Activated CD4-positive, alpha-beta T cell treated with anti-CD3 and anti-CD28 coated beads for 48 hours (primary cell): ENCODE measurements at places on chromosomes 12 and 14.

- DNase-seq, result no peak
Measured at GRCh38 chr12:126538888-126539287, 1473.7 kb downstream of the AACS start.

- DNase-seq, result peak; percentile 53
Measured at GRCh38 chr12:8493084-8493483, 20.2 kb upstream of the CLEC4D start.

DNA sequence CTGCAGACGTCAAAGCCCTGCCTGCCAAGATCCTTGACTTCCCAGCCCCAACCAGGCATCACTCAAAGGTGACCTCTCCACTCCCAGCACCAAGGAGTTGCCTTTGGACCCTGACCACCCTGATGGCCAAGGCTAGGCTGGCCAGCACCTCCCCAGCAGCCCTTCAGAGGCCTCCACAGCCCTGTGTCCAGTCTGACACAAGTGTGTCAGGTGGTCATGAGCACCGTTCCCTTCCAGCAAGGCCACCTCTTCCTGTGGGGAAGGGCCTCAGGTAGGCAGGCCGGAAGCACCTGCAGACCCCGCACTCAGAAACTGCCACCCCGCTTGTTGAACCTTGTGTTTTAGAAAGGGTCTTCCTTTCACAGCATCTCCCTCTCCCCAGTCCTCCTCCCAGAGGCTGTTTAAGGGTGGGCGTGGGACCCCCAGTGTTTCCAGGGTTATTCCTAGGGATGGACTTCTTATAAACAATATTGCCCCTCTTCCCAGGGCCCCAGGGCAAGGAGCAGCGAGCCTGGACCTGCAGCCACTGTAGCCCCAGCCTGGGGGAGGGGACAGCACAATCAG lies 13.2 kb upstream of the INF2 start:
- no peak for DNase-seq

DNA sequence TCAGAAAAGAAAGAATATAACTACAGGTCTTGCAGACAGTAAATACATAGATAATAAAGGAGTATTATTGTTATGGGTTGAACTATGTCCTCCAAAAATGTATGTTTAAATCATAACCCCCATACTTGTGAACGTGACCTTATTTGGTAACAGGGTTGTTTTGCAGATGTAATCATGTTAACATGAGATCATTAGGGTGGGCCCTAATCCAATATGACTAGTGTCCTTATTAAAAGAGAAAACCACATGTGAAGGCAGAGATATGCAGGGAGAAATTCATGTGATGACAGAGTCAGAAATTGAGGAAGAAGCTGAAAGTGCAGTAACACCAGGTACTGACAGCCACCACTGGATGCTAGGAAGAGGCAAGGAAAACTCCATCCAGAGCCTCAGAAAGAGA lies 29.0 kb downstream of the MAGOHB start:
- no peak for DNase-seq

GRCh38 chr14:26917086-26917485 lies 319.3 kb upstream of the NOVA1 start:
- no peak for DNase-seq

- no peak for DNase-seq
Measured at GRCh38 chr14:32898876-32899275, 39.8 kb upstream of the NPAS3 start.

DNA sequence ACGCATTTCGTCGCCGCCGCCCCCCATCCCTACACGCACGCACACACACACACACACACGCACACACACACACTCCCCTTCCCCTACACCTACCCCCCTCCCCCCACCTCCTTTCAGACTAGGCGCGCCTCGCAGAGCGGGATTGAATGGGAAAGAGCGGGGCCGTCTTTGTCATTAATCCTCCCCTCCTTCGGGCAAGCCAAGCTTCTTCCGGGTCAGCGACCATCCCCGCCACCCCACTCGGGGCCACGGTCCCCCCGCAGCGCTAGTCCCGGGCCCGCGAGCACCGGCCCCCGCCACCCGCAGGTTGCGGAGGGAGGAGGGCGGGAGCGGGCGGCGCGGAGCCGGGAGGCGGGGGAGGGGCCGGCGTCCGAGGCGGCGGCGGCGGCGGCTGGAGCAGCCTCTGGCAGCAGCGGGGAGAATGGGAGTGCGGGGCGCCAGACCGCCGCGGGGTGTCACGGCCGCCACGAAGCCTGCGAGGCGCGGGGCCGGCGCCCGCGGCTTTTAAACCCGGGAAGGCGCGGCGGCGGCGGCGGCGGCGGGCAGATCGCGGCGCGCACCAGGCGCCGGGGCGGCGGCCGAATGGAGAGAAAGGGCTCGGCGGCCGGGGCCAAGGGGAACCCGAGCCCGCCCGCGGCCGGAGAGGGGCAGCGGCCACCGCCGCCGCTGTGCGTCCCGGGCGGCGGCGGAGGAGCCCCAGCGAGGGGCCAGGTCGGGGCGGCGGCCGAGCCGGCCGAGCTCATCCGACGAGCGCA lies at the start of gene TTC9:
TTC9 (plus strand) TSS at position 369 of the 755 bp plus-strand sequence; CDS start at position 583, 214 bp downstream.
- no peak for DNase-seq

DNA sequence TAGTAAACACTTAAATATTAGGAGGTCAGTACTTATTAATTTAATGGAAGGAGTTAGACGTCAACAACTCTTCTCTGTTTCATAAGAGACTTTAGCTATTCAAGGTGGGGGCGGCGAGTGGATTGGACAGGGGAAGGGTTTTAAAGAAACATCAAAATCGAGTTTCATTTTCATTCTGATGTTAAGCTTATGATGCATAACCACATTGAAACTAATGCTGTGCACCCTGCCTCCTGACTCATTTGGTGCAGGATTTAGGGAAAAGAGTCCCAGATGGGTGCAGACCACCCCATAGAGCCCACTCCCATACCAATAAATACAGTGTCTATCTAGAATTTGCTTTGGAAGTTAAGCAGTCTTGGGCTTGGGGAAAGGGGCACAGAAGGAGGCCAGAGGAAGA lies 7.4 kb downstream of the ZBTB39 start:
- DNase-seq, result peak; percentile 76

DNA sequence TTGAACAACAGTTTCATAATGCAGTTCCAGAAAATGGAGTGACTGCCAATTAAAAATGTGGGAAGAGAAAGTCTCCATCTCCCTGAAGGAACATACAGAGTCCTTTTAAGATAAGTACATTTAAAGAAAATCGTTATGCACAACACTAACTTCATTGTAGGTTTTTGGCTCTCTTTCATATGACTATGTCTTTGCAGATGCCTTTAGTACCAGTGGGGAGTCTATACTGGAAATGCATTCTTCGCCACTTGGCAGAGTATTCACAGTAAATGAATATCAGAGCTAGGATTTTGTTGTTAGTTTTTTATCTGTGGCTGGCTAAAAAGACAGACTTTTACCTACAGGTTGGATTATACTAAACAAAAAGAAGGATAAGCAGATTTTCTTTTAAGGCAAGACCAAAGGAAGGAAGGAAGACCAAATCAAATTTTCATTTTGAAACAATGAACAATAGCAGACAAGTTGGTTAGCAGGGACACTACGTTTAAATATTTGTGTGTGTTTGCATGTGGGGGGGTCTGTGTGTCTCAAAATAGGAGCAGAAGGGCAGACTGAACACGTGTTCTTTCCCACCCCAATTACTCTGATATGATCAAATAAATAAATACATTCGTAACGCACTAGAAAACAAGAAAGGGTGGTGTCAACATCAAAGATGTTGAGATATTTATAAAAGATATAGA lies 124.5 kb downstream of the BTG1 start:
- DNase-seq, result no peak

DNA sequence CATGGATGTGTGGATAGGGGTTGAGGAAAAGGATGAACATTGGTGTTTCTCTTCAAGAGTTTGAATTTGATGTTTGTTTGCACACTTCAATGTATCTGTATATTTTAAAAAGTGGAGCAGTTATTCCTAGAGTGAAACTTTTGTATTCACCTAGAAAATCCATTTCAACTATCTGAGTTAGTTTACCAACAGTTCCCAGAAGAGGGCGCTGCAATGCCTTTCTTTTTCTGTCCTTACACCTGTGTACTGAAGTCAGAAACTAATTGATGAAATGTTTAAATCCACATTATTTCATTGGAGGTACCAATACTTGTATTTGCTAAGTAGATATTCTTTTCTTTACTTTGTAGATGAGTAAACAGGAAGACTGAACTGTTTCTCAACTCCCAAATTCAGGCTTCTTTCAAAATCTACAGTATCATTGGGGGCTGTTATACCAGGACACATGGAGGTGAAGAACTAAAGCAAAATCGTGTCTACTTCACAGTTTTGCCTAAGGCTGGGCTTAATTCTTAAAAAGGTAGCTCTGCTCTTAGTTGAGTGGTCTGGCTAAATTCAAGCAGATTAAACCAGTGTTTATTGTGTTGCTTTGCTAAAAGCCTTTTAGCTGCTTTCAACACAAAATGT lies 26.6 kb upstream of the KLRB1 start:
- DNase-seq, result peak; percentile 87
